ENCODE measurements at places on chromosomes 6 and 20.

DNA sequence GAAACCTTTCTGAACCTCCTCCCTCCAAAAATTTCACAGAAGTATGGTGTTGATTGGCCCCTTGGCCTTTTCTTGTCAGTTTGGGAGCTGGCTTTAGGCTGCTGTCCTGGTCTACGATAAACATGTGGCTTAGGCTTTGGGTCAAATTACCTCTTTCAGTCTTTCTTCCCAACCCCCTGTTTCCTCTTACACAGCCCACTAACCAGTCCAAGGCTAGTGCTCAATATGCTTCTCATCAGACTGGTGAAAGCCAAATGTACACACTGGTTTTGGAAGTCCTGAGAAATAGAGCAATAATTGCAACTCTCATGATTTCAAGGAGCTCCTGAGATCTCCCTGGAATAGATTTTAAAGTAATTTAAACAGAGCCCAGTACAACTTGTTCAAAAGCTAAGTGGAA lies 933.7 kb upstream of the GJE1 start:
- no peak for DNase-seq

DNA sequence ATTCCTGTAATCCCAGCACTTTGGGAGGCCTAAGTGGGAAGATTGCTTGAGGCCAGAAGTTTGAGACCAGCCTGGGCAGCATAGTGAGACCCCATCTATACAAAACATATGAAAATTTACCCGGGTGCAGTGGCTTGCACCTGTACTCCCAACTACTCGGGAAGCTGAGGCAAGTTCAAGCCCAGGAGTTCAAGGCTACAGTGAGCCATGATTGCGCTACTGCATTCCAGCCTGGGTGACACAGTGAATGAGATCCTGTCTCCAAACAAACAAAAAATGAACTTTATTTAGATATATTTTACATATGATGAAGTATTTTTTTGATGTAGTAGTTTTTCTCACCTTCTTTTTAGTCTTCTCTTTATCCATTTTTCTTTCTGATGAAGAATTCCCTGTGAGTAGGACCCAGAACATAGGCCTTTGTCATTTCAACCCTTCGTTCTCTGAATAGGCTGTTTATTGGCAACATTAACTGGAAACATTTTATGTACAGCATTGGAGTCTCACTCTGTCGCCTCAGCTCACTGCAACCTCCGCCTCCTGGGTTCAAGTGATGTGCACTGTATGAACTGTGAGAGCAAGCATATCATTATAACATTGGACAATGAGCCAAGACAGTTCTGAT lies 10.9 kb downstream of the KIF3B start:
- no peak for DNase-seq

DNA sequence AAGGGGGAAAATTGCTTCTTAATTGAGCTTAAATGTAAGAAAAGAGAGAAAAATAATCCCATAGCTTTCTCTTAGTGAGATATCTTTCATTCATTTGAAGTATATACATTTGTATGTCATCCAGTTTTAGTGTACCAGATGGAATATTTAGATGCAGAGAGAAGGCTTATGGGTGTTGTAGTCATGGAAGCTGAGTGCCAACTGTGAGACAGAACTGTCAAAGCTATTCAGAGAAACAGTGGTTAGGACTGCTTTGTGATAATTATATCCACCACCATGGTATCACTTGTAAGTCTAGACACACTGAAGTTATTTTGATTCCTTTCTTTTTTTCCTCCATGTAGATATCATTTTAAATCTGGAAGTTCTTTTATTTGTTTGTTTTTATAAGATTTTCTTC lies 524.3 kb upstream of the EPHA7 start:
- no peak for DNase-seq

- no peak for DNase-seq
Measured at GRCh38 chr6:70133246-70133645, 169.6 kb downstream of the COL9A1 start.
